Stimulated activated CD4-positive, alpha-beta T cell treated with anti-CD3 and anti-CD28 coated beads, Interleukin-1b, Interleukin-23, amount 100 ng/mL, for 24 hours (primary cell): ENCODE measurements at places on chromosomes 6 and 20.

DNA sequence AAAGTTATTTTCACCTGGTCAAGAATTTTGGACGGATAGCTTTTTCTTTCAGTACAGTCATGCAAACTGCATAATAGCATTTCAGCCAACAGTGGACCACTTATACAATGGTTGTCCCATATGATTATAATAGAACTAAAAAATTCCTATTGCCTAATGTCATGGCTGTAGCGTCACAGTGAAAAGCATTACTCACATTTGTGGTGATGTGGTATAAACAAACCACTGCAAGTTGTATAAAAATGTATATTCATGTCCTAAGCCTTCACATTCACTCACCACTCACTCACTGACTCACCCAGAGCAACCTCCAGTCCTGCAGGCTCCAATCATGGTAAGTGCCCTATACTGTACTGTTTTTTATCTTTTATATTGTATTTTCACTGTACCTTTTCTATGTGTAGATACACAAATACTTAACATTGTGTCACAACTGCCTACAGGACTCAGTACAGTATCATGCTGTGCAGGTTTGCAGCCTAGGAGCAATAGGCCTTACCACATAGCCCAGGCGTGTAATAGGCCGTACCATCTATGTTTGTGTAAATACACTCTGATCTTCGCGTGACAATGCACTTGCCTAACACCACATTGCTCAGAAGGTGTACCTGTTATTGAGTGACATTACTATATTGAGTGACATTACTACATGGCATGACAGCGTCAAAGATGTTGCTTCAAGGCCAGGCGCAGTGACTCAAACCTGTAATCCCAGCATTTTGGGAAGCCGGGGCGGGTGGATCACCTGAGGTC lies 17.9 kb downstream of the ABHD12 start:
- no peak for DNase-seq

- peak; percentile 13 for DNase-seq
Observed at GRCh38 chr20:45011108-45011526, 44.8 kb downstream of the STK4 start.

GRCh38 chr6:168789699-168790098 lies 348.7 kb downstream of the SMOC2 start:
- DNase-seq, result no peak

DNA sequence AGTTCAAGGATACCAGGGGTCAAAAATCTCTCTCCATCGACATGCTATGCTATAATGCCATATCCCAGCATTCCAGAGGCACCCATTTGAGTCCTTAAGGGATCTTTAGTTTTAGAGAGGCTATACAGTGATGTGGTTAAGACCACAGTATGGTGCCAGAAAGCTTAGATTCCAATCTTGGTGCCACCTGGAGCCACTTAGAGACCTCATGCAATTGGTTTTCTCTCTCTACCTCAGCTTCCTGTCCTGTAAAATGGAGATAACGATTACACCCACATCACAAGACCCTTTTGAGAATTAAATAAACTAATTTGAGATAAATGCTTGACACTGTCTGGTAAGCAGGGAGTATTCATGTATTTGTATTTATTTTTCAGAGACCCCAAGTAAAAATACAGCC lies 39.0 kb downstream of the PLAGL1 start:
- DNase-seq, result no peak

DNA sequence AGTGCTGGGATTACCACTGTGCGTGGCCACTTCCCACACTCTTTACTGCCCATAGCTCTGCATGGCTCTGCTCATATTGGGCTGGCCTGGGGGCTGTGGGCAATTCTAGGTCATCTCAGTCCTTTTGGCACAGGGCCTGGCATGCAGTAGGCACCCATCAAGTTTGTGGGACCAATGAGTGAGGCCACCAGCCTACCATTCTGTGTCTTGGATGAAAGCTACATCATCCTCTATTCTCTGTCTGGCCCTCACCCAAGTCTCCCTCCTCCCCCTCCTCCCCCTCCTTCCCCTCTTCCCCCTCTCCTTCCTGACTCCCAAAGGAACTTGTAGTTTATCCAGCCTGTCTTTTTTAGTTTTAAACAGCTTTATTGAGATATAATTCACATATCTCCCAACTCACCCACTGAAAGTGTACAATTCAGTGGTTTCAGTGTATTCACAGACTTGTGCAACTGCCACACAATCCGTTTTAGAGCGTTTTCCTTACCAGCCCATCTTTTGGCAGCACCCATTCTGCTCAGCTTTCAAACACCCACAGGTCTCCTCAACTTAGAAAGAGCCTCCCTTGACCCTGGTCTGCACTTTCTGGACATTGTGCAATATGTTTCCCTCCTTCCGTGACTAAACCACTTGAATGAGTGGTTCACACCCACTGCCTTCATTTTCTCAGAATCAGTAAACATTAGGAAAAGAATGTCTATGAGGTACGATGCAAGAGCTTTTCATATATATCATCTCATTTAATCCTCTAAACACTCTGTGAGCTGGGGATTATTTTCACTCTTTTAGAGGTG lies 21.5 kb upstream of the MRPS18A start:
- no peak for DNase-seq

- no peak for DNase-seq
Observed at GRCh38 chr6:8057793-8058192, 6.4 kb downstream of the BLOC1S5 start.

GRCh38 chr6:5752391-5752680 lies 254.4 kb downstream of the NRN1 start:
- no peak for DNase-seq

GRCh38 chr20:13338999-13339411 lies 117.9 kb downstream of the ISM1 start:
- no peak for DNase-seq

- no peak for DNase-seq
Observed at GRCh38 chr20:43415661-43416430, 41.9 kb upstream of the SRSF6 start.

DNA sequence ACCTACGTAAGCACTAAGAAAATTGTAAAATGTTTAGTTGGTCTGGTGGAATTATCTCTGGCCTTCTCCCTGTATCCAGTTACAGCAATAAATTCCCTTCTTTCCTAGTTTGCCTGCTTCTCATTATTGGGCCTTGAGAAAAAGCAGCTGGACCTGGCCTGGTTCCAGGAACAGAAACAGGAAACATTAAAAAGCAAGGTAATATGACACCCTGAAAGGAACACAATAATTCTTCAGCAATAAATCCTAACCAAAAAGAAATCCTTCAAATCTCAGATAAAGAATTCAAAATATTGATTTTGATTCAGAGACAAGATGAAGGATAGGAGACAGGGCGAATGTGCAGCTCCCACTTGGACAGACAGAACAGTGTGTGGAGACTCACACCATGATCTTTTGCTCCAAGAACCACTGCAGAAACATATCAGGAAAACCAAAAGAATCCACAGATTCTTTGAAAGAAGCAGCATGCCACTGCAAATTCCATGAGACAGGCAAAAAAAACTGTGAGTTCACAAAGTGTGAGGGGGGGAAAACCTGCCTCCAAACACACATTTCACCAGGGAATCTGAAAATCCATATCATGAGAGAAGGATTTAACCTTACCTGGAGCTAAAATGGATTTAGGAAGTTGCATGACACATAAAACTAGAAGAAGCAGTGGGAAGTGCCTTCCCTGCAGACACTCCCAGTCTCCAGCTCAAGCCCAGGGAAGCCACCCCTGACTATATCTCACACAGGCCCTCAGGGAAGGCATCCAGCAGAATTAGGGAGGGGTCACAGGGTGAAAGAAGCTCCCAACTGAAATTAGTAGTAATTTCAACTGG lies 28.9 kb downstream of the TREM1 start:
- no peak for DNase-seq

DNA sequence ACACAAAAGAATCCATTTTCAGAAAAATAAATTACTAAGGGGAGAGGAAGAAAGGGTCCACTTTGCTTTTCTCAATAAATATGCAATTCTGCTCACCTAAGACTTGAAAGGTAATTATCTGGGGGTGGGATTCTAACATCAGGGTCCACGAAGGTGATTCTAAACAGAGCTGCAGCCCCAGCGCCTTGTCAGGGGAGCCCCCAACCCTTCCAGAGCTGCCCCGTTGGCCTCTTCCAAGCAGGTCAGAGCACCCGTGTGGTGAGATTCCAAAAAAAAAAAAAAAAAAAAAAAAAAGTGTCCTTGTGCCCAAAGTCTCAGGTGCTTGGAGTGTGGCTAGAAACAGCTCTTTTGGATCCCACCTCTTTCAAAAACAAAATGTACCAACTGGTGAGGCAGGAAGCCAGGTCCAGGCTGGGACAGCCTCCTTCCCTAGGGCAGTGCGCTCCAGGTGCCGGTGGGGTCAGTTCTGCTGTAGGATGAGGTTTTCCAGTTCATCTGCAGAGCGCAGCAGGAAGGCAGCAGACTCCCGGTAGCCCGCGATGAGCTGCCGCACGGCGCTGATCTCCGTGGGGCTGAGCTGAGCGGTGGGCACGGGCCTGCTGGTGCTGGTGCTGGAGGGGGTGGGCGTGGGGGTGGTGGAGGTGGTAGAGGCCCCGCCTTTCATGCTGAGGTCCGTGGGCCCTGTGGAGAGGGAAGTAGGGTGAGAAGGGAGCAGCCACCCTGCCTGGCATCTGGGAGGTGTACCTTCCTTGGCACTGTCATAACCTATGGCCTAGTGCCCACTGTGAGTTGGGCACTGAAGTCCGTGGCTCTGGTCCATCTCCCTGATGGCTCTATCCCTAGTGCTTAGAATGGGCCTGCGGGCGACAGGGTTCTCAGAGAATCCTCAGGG lies 89.3 kb downstream of the ASXL1 start:
- DNase-seq, result no peak

DNA sequence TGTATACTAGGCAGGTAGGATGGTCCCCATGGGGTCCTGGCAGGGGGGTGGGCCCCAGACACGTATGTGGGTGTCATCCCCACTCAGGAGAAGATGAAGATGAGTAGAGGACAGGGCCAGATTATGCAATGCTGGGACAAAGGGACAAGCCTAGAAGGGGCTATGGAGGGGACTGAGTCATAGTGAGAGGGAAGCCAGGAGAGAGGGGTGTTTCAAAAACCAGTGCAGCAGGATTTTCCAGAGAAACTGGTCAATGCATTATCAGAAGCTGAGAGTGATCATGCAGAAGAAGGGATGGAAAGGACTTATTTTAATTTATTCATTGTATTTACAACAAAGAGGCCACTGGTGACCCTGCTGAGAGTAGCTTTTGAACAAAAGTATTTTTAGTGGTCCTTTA lies 74.0 kb downstream of the PPP1R3G start:
- DNase-seq, result no peak

GRCh38 chr6:13239530-13240455 lies 88.5 kb downstream of the TBC1D7 start:
- DNase-seq, result no peak

DNA sequence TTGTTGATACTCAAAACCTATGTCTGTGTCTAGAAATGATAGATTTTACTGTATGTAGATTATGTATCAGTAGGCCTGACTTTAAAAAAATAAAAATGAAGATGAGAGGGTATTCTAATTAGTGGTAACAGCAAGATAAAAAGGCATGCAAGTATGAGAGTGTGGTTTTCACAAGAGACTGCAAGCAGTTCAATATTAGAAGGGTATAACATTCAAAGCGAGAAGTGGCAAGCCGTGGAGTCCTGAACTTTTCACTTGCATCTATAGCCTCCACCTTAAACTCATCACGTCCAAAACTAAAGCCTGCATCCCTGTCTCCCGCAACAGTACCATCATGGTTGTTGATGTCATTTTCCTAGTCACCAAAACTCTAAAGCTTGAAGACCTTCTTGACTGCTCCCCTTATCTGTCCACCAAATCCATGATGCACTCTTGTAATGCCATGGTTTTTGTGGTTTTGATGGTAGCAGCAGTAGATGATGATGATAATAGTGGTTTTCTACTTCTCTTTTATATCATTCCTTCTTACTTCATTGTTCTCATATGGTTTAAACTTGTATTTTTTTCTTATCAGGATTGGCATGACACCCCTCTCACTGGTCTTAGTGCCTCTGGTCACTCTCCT lies 9.2 kb upstream of the CGA start:
- DNase-seq, result no peak

DNA sequence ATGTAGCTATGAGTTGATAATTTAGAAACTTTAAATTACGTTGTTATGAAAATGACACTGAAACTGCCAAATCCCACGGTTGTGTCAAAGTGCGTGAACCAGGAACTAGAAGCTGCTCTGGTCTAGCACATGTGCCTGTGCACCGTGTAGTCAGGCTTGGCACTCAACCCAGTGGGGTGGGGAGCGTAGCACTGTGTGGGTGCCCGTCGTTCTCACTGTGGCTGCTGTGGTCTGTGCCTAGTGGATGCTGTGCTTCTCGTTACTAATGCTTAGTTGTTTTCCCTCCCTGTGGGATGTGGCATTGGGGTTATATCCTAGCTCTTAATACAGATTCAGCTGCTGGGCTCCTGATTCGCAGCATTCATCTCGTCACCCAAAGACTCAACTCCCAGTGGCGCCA lies 46.2 kb upstream of the ADIG start:
- DNase-seq, result peak; percentile 1

DNA sequence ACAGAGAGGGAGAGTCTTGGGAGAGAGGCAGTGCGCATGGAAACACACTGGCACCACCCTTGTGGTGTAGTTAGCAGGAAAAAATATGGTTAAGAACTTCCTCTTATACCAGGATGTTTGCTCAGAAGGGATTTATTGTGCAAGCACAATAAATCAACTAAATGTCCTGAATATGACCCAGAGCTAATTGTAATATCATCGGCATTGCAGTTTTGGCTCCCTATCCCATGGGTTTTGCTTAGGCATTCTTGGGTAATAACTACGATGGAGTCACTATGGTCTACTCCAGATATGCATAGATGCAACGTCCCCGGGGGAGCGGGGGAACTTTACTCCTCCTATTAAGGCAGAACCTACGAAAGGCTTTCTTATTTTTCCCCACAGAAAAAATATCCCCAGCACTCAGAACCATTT lies 751.6 kb downstream of the EYS start:
- DNase-seq, result no peak

DNA sequence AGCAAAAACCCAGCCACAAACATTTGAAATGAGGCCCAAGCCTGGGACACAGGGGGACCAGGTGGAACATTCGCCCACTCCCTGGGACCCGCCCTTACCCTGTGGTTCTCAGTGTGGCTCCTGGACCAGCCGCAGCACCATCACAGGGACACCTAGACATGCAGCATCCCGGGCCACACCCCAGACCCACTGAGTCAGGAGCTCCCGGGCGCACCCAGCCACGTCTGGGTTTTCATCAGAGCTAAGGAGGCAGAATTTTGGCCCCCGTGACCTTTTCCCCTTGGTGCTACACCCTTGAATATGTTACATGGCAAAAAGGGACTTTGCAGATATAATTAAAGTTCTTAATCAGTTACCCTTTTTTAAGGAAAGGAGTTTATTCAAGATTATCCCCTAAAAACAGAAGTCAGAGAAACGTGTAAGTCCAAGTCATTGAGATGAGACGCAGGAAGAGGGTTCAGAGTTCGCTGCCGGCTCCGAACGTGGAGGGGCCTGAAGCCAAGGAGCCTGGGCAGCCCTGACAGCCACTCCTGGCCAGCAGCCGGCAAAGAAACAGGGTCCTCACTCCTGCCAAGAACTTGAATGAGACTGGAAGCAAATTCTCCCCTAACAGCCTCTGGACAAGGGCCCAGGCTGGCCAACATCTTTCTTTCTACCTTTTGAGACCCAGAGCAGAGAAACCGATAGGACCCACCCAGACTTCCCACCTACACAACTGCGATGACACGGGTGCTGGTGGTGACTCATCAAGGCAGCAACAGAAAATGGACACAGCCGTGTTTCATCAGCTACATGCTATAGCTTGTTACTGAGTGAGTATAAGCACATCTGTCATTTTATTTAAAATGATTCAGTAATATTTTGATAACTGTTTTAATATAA lies 25.3 kb downstream of the BFSP1 start:
- peak; percentile 34 for DNase-seq

- no peak for DNase-seq
Observed at GRCh38 chr6:69863766-69864165, 2.6 kb upstream of the COL19A1 start.
